ENCODE measurements at places on chromosomes 13 and 19. TPM values are rescaled to one million over a fixed set of nuclear protein-coding genes. Genes with fewer than 3 reads are reported as not detected.

Gene ZNF100
- 4.3 TPM for total RNA-seq

Gene HIPK4
- total RNA-seq = not detected

Gene NCLN
- 30.6 TPM for total RNA-seq

Gene TMEM238
- total RNA-seq = 53.4 TPM

Gene ZNF563
- total RNA-seq = 6.0 TPM

Gene ICAM4
- total RNA-seq = not detected

Gene MUC16
- total RNA-seq = 0.52 TPM

Gene GPATCH1
- 6.6 TPM for total RNA-seq

Gene TTC9B
- not detected for total RNA-seq

Gene HSD17B14
- 3.3 TPM for total RNA-seq

Gene SERP2
- 5.2 TPM for total RNA-seq

Gene NCCRP1
- total RNA-seq = 0.66 TPM

Gene F10
- 6.7 TPM for total RNA-seq

Gene SUGP2
- total RNA-seq = 115 TPM

Gene ZNF730
- total RNA-seq = not detected

Gene LACC1
- total RNA-seq = 2.3 TPM

Gene PDE4A
- 17.1 TPM for total RNA-seq

Gene CYP4F11
- total RNA-seq = not detected

Gene ACTL9
- total RNA-seq = not detected

Gene VAV1
- total RNA-seq = 5.6 TPM

Gene U2AF2
- total RNA-seq = 106 TPM

Gene WDR62
- total RNA-seq = 0.26 TPM

Gene SLC6A16
- 1.6 TPM for total RNA-seq

Gene TLE5
- total RNA-seq = 166 TPM

Gene GSX1
- not detected for total RNA-seq

Gene RFPL4AL1
- total RNA-seq = not detected

Gene TRPM4
- total RNA-seq = 15.8 TPM

Gene KLK14
- total RNA-seq = not detected

Gene CYSLTR2
- total RNA-seq = 0.52 TPM

Gene CILP2
- total RNA-seq = 0.66 TPM

Gene FFAR1
- 1.6 TPM for total RNA-seq

Gene C19orf73
- not detected for total RNA-seq

Gene ZNF816
- total RNA-seq = 7.5 TPM

Gene CLEC4M
- not detected for total RNA-seq

Gene NALCN
- 1.6 TPM for total RNA-seq

Gene XPO4
- total RNA-seq = 9.6 TPM

Gene CEACAM21
- total RNA-seq = not detected

All from body of pancreas (tissue), 4 donors.